ENCODE measurements at places on chromosomes 4 and X. TPM values are rescaled to one million over a fixed set of nuclear protein-coding genes. Genes with fewer than 3 reads are reported as not detected.

- no peak for DNase-seq
These were observed 40.8 kb downstream of the CLNK start for GRCh38 chr4:10643600-10644425.

DNA sequence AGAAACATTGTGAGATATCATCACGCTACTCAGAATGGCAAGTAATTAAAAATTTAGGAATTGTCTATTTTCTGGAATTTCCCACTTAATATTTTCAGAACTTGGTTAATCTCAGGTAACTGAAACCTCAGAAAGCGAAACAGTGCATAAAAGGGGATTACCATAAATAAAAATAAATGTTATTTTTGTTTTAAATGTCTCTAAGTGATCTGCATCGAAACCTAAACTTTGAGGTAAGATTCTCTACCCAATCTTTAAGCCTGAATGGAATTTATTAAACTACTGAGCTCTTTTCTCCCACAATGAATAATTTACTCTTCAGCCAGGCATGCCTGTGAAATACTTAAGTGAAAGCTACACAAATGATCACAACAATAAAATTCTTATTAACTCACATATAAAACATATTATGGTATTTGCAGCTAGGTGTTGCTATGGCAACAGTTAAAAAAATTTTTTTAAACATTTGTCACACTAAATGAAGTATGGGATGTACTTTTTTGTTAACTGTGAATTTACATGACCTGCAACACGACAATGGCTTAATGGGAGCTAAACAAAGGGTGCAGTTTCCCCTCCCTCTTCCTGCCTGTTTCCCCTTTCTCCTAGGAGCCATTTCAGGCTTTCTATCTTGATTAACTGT, 220.2 kb upstream of the PRPS2 start:
- DNase-seq = no peak

TMPRSS11A gene
- not detected for total RNA-seq

- DNase-seq = no peak
These were observed 20.8 kb downstream of the PPEF2 start for GRCh38 chr4:75881476-75881875.

DNA sequence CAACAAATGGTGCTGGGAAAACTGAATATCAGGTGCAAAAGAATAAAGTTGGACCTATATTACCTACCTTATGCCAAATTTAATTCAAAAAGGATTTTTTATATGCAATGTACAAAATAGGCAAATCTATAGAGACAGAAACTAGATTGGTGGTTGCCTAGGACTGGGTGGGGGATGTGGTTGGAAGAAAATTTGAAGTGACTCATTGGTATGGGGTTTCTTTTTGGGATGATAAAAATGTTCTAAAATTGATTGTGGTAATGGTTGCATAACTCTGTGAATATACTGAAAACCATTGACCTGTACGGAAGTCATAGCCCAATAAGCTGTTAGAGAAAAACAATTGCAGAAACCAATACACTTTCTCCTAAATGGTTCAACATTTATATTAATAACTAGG, 72.1 kb downstream of the COL4A5 start:
- no peak for DNase-seq

GRCh38 chrX:2401590-2402360, 99.0 kb downstream of the DHRSX start:
- DNase-seq = no peak

TLR6 gene
- 7.6 TPM for total RNA-seq

GRCh38 chr4:89007338-89007939, 49.5 kb downstream of the FAM13A start:
- no peak for DNase-seq

- DNase-seq = no peak
These were observed 34.5 kb downstream of the PALLD start for GRCh38 chr4:168531305-168531704.

DNA sequence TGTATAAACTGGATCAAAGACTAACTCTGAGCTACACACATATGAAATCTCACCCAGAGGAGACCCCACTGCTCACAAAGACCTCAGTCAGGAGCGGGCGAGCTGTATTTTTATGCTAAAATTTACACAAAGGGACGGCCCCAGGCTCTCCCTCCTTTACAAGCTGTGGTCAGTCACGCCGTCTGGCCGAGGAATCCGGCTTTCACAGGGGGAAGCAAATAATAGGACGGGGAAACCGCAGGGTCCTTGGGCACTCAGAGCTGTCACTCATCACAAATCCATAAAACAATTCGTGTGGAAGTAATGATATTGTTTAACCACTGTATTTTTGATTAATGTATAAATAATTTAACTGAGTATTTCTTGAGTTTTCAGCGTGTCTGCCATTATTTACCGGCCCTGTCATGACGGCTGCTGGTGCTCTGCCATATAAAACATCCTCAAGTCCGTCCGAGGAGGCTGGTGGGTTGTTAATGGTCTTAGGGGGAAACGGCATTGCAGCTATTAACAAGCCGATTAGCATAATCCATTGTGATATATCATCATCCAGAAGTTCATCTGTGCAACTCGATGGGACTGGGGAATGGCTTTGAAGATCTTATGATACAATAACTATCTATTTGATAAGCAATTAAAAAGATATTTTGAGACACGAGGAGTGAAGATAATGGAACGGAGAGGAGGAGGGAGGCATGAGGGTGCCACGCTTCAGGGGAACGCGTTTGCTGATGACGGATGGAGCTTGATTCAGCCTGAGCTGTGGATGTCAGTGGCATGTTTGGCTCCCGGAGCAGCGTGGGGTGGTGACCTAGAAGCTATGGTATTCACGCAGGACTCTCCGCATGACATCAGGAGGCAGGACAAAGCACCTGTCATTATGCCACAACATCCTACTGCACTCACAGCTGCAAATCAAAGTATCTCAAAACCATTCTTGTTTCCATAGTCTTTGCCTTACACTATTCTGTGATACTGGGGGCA, 150.9 kb downstream of the SHOX start:
- DNase-seq = no peak

TSPYL2 gene
- total RNA-seq = 82.7 TPM

- DNase-seq = no peak
These were observed 57.6 kb downstream of the GPR143 start for GRCh38 chrX:9708086-9708485.

GRCh38 chrX:129875669-129876068, 30.3 kb upstream of the UTP14A start:
- DNase-seq = no peak

SLC6A14 gene
- 6.2 TPM for total RNA-seq

- no peak for DNase-seq
These were observed 4.5 kb downstream of the GJB1 start for GRCh38 chrX:71227370-71228062.

TBC1D1 gene
- 63.9 TPM for total RNA-seq

DNA sequence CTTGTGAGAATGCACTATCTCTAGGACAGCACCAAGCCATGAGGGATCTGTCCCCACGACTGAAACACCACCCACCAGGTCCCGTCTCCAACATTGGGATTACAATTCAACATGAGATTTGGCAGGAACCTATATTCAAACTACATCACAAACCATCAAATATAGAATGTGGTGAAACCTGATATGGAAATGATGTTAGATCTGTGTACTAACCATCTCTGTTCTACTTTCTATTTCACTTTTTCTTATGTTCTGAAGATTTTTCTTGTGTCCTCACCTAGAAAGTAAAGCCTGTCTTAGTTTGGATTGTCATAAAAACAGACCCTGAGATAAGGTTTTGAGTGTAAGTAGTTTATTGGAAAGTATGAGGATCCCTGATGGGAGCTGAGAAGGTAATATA, 37.8 kb upstream of the TACR3 start:
- DNase-seq = no peak

DNA sequence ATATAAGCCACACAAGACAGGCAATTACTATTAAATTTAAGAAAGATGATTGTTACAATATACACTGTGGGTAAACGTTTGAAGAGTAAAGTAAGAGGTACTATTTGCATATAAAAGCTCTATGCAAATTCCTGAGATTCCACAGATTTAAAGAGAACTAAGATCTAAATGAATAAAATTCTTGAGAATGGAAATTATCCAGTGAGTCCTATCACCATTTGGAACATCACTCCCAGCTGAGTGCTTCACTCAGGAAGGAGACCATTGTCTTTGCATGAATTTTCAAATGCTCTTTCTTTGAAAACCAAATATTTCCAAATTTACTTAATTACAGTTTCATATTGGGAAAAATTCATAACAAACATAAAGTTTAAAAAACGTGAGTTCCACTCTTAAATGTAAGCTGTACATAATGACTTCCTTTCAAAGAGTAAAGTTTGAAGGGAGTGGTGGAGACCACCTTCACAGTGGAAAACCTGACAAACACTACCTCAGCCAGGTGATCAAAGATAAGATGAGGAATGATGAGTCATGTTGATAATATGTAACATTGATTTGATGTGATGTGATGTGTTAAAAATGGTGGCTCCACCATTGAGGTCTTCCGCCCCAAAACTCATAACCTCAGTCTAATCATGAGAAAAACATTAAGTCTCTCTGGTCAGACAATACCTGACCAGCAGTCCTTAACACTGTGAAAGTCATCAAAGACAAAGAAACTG, 159.9 kb downstream of the BANK1 start:
- no peak for DNase-seq

DUSP9 gene
- total RNA-seq = not detected

DNA sequence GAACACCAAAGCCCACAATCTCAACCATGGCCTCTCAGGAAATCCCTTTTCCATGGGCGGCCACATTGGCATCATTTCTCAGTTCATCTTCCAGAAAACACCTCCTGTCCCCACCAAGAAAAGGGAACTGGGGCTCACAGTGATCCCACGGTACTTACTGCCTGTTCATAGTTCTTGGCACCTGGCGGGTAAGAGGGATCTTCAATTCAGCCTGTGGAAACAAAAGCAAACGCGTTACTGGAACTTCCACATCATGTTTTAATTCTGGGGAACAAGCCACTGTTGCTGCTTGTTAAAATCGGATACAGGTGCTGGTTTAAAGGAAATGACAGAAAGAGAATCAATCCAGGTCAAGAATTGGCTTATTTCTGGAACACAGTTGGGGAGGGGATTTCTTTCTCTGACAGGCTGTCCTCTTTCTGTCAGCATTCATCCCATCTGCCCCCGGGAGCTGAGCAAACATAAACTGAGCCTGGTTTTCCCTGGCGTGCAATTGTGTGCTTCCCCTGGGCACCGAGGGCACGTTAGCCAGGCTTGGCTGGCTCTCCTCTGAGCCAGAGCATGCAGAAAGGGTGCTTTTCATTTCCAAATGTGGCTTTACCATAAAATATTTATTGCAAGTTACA, 16.8 kb downstream of the CLNK start:
- no peak for DNase-seq

DNA sequence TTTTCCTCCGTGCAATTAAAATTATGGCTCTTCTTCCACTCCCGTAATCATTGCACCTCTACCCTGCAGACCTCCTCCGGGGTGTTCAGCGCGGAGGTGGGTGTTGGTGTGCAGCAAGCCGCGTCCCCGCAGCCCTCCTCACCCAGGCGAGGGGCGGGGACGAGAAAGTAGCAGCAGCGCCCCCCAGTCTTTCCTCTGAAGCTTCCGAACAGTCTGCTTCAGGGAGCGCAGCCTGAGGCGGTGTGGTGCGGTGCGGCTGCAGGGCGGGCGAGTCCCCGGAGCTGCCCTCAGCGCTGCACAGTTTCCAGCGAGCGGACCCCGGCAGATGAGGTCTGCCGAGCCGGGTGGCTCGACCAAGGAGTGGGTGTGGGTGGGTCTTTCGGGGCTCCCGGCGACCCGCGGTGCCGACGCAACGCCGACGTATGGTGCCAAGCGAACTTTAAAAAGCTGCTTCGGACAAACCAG, at the start of gene FRAS1:
TSS of gene FRAS1 (plus strand) at position 189 of the 465 bp plus-strand sequence. CDS start 687 bp downstream, outside the sequence.
- no peak for DNase-seq

DNA sequence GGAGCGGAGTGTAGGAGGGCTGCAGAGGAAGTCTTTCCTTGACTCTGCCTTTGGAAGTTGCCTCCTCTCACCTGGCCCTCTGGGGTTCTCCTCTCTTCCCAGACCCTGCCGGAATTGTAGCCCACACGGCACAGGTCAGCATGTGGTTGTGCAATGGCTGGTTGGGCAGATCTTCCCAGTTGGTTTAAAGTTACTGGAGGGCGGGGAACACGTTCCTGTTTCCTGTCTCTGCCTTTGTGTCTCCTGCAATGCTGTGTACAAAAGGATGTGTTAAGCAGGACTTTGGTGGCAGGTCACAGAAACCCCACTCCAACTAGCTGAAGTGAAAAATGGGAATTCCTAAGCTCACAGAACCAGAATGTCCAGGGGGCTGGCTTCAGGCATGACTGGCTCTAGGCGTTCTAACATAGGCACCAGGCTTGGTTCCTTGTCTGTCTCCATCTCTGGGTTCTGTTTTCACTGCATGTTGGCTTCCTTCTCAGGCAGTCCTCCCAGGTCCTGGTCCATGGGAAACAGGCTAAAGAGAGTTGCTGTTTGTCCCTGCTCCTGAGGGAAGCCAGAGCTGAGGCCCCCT, 19.9 kb downstream of the SORCS2 start:
- no peak for DNase-seq

DNA sequence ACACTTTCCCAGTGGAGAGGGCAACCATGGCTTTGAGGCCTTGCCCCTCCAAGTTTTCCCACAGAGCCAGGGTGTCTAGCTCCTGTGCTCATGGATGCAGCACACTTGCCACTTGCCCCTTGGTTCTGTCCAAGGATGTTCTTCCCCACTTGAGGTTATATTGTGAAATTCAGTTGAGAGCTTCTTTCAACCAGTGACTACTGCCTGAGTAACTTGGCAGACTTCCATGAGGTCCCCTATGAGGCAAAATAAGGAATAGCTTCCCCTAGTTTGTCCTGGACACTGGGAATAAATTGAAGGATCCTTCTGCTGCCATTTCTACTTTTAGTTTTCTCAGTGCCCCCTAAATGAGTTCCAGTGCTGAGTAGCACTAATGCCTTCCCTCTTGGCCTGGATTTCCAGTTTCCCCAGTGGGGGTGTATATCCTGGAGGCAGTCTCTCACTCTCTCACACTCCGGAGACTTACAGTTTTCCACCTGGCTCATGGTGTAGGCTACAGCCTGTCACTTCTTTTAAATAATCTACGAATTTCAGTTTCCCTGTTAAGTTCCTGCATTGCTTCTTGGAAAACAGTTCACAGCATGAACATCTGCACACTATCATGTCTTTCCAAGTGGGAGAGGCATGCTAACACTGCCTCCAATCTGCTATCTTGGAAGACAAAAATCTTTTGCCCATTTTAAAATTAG, 36.4 kb upstream of the ADH4 start:
- no peak for DNase-seq

RRH gene
- total RNA-seq = not detected

DNA sequence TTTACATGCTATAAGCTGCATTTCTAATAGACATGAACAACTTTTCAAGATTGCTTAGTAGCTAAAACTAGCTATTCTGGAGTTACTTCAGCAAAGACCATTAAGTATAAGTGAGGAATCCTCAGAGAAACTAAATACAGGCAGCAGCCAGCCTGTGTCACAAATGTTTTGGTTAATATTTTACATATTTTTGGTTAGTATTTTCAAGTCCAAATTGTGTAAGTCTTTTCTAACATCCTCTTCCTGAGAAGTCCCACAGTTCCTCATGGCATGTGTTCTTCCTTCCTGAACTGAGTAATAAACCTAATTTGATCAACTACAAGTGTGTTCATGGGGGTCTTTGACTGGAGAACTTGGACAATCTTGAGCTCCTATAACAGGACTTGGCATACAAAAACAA, 42.4 kb upstream of the MCF2 start:
- no peak for DNase-seq

GRCh38 chrX:18895189-18895951, 88.5 kb downstream of the PHKA2 start:
- peak; percentile 69 for DNase-seq
